Gastrocnemius medialis (tissue), 4 donors: ENCODE measurements at places on chromosomes 3 and 15. TPM values are rescaled to one million over a fixed set of nuclear protein-coding genes. Genes with fewer than 3 reads are reported as not detected.

Gene PCNP
- 60.4 TPM for total RNA-seq

Gene IQCF5
- not detected for total RNA-seq

Gene GOLGA8J
- not detected for total RNA-seq

Gene TJP1
- total RNA-seq: 42.3 TPM

Gene PIK3R4
- total RNA-seq: 15.4 TPM

Gene GABRA5
- not detected for total RNA-seq

Gene CHST2
- total RNA-seq: 1.9 TPM

Gene DPPA4
- total RNA-seq: not detected

Gene CXCR6
- total RNA-seq: 0.29 TPM

Gene AMIGO3
- not detected for total RNA-seq

Gene EOMES
- total RNA-seq: not detected

Gene GORASP1
- total RNA-seq: 36.5 TPM

Gene TM4SF18
- total RNA-seq: 4.1 TPM

Gene RTP3
- not detected for total RNA-seq

Gene NR2E3
- not detected for total RNA-seq

Gene NME9
- total RNA-seq: not detected

Gene STAB1
- total RNA-seq: 10.3 TPM

Gene FOXB1
- total RNA-seq: not detected

Gene RLBP1
- total RNA-seq: not detected

Gene RBP2
- not detected for total RNA-seq

Gene KLF15
- 118 TPM for total RNA-seq

Gene ERC2
- not detected for total RNA-seq

Gene P2RY12
- 0.52 TPM for total RNA-seq

Gene RASGRF1
- total RNA-seq: not detected

Gene IGSF11
- 8.1 TPM for total RNA-seq

Gene SLCO3A1
- 1.3 TPM for total RNA-seq

Gene ANKDD1A
- not detected for total RNA-seq

Gene COX5A
- total RNA-seq: 473 TPM

Gene CLDN16
- total RNA-seq: not detected

Gene LCTL
- total RNA-seq: not detected

Gene GOLGA8N
- total RNA-seq: 1.4 TPM

Gene OSTN
- total RNA-seq: not detected

Gene NCKIPSD
- 22.5 TPM for total RNA-seq

Gene GHSR
- not detected for total RNA-seq

Gene LYZL4
- not detected for total RNA-seq

Gene BLM
- total RNA-seq: 18.2 TPM

Gene KBTBD13
- total RNA-seq: 0.46 TPM

Gene TMEM212
- not detected for total RNA-seq

Gene CD276
- total RNA-seq: 18.3 TPM

Gene COL7A1
- total RNA-seq: 1.7 TPM

Gene SRGAP3
- total RNA-seq: 1.5 TPM

Gene SV2B
- total RNA-seq: 0.36 TPM

Gene TMCO5A
- total RNA-seq: not detected

Gene SCAANT1
- total RNA-seq: not detected

Gene ZDHHC3
- 90.5 TPM for total RNA-seq

Gene TEX9
- total RNA-seq: 0.44 TPM

Gene SMAD6
- 2.5 TPM for total RNA-seq
